ENCODE measurements at places on chromosomes 13 and 19.
A peak's percentile ranks its signal among the peaks of the same experiment; 100 is the strongest.

- DNase-seq: no peak
These were observed 9.9 kb downstream of the IRF2BP1 start for GRCh38 chr19:45876161-45876410.

DNA sequence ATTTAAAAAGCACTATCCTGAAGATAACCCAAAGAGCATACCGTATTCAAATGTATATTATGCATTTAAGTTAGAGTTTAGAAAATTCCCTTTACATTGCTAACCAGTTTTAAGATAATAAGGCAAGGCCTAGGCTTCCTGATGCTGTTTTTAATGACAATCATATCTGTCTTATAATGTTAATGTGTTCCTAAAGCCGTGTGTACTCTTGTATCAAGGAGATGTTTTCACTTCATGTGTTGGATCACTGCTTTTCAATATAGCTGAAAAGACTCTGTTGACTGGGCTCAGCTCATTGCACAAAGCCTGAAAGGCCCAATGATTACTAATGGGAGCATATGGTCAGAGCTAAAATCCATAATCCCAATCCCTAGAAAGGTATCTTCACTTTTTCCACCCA lies 81.6 kb downstream of the DACH1 start:
- no peak for DNase-seq

- no peak for DNase-seq
These were observed 28.1 kb downstream of the THSD1 start for GRCh38 chr13:52377898-52378297.

GRCh38 chr13:75219479-75220237 lies 262.3 kb downstream of the TBC1D4 start:
- DNase-seq: peak; percentile 61

DNA sequence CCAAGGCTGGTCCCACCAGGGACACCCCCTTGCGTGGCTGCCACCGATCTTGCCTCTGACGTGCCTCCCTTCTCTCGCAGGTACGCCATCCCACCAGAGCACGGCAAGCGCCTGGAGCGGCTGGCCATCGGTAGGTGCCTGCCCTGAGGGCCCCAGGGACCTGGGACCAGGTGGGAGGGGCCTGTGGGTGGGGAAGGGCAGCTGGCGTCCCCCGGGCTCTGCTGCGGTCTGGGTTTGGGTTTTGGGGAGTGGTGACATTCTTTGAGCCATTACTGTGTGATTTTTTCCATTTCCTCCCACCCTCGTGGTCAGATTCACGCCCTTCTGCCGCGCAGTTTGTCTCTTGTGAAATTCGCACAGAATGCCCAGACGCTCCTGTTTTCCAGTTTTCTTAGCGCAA lies 102.0 kb downstream of the KDM4B start:
- no peak for DNase-seq

- DNase-seq: no peak
These were observed 361.5 kb downstream of the OXGR1 start for GRCh38 chr13:96632536-96633320.

GRCh38 chr13:23510979-23511735 lies 59.1 kb upstream of the TNFRSF19 start:
- DNase-seq: no peak

- DNase-seq: no peak
These were observed 41.5 kb downstream of the PDS5B start for GRCh38 chr13:32627793-32628192.

Data from GM18507 (cell line).